ENCODE measurements at places on chromosomes 5 and 9.

GRCh38 chr9:87864915-87865314 lies 17.8 kb upstream of the SPATA31E1 start:
- no peak for DNase-seq

DNA sequence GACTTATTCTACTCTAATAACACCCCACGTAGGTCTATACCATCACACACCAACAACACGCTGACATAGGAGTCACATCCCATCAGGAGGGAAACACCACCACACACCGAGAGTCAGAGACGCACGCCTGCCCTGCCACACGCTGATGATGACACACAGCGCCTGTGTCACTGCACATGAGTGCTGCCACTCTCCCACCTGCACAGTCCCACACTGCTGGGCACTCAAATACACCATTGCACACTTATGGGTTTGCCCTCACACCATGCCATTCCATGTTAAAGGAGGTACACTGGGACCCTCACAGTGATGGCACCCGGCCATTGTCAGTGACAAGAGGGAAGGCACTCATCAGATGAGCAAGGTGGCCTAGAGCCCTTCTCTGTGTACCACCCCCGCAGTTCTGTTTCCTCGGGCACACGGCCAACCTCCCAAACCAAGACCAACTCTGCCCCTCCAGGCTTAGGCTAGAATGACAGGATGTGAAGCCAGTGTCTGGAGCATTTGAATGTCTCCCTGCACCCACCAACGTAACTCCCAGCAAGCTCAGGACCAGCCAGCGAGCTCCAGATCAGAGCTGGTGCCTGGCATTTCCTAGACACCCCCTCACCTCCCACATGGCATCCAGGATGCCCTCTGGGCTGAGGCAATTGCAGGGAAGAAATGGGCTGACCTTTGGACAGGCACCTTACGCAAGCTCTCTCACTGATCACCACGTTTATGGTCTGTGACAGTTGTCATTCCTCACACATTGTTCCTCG lies 3.6 kb upstream of the CPLX2 start:
- DNase-seq: no peak

DNA sequence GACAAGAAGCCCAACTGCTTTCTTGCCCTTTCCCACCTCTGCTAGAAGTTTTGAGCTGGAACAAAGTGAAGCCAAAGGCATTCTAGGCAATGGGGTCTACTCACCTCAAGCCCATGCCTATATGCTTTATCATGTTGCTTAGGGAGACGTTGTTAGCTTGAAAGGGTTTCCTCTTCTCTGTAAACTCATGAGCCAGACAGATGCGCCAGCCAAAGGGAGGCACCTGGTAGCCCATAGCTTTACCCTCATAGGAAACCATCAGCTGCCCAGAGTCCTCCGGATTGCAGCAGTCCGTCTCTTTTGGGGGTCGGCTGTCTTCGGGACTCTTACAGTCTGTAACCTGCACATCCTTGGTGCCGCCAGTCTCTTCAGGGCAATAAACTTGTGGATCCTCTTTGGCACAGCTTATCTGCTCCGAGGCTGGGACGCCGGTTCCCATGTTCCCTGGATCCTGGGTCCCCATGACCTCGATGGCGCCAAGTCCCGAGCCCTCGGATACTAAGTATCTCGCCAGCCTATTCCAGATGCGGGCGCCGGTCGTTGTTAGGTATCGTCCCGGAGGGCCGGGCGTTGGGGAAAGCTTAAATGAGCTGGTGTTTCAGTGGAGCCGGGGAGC lies 678 bp downstream of the GBA2 start:
- no peak for DNase-seq

- peak; percentile 88 for DNase-seq
These were observed at the start of gene CDH18 for GRCh38 chr5:19987612-19988361. TSS of gene CDH18 (minus strand) at chr5:19988200. CDS start at chr5:19838986, 149,214 bp downstream.

DNA sequence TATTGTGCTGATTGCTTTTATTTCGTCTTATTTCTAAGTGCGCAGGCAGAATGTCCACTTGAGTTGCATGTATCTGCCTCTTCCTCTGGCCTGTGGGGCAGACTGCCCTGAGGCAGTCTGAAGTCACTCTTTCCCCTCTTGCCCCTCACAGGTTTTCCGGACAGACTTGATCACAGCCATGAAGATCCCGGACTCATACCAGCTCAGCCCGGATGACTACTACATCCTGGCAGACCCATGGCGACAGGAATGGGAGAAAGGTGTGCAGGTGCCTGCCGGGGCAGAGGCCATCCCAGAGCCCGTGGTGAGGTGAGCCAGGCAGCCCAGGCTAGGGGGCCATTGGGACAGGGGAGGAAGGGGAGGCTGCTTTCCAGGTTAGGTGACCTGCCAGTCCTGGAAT lies 26.4 kb downstream of the JADE2 start:
- no peak for DNase-seq

DNA sequence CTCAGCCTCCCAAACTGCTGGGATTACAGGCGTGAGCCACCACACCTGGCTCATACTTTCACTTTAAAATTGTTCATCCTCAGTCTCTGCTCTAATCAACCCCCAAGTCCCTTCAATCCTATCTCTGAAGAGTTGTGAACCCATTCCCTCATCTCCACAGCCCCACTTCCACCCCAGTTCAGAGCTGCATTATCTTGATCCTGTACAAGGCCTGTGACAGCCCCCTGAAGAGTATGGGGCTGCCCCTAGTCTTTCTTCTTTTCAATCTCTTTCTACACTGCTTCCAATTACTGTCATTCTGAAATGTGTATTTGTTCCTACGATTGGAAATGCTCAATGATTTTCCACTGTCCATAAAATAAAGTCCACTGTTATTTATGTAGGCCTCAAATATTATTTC lies 588.3 kb downstream of the RAB3C start:
- no peak for DNase-seq

DNA sequence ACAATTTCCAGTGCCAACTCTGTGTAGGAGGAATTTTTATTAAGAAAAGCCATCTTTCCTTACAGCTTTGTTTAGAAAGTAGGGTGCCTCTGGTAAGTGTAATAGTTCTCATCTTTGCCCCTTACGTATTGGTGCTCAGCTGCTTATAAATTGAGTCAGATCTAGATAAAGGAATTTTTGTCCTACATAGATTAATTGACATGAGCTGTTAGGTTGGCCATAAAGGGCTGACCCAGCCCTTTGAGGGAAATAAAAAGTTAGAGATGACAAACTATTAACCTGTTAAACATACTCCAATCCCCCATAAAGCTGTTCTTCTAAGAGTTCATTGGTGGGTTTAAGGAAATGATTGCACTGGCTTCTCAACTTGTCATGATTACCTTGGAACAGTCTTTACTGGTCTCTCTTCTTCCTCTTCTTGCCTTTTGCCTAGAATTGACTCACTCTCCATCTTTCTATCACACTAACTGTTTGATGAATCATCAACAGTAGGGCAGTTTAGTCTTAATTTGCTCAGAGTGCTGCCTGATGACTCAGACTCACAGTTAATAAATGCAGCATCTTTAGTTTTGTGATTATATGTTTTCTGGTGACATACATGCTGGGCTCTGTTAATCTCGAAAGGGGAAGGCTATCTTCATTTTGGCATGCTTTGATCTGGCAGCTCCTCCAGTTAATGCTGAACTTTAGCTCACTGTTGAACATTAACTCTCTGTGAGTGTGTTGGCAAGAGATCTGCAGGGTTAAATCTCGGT lies 51.7 kb downstream of the ARHGAP26 start:
- peak; percentile 52 for DNase-seq

DNA sequence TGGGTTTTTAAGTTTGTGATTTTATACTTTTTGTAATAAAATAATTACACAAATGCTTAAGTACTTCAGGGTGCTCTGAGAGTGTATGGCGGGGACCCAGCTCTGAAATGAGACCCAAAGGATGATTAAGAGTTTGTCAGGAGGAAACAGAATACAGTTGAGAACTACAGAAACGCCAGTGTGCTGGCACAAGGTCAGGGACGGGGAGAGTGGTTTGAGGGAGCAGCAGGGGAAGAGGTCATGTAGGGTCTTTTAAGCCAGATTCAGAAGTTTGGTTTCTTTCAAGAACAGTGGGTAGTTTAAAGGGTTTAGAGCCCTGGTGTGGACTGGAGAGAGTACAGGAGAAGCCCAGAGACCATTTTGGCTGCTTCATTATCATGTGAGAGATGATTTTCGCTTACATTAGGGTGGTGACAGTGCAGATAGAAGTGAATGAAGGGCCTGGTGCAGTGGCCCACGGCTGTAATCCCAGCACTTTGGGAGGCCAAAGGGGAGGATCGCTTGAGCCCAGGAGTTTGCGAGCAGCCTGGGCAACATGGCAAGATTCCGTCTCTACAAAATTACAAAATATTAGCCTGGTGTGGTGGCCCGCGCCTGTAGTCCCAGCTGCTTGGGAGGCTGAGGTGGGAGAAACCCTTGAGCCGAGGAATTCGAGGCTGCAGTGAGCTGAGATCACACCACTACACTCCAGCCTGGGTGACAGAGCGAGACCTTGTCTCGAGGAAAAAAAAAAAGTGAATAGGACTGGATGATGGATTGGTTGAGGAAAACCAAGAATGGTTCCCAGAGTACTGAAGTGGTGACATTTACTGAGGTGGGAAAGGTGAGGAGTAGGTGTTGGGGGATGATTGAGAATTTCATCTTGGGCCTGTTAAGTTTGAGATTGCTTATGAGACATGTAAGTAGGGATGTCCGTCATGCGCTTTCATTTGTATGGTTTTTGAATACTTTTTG lies 1.4 kb upstream of the ETF1 start:
- DNase-seq: peak; percentile 18

DNA sequence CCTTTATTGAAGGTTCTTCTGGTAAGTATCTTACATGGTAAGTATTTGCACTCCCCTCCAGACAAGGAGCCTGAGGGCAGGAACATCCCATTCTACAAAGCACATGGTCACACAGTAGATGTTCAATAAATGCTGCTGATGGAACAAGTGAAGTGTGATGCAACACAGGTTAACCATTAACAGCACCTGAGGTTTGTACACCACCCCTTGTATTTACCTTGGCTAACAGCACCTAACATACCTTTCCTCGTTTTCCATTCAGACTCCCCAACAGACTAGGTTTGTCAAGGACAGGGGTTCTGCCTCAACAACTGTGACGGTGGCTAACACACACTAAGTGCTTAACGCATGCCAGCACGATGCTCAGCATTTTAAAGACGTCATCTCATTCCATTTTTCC lies 213.6 kb downstream of the MAPKAP1 start:
- DNase-seq: no peak

- DNase-seq: no peak
These were observed 40.2 kb downstream of the SUB1 start for GRCh38 chr5:32625547-32625946.

DNA sequence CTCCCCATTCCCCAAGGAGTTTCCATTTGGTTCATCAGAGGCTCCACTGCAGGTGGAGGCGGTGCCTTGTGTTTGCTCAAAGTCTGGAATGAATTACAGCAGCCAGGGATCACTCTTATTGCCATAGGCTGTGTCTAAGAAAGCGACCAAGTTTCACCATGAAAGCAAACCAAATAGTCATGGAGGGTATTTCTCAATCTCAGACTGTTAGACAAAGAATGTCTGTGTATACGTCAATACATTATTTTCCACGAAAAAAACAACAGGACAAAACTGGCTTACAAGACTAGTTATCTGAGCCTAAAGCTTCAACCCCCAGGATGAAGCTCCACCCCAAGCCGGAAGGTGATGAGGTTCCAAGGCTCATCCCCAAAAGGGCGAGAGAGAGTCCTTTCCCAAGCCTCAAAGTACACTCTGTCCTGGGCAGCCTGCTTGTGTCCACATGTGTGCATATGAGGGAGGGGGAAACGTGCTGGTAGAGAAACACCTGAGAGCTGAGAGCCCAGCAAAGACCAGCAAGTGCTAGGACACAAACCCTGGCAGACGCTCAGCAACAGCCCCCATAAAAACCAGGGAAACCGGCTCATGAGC lies 4.3 kb downstream of the B4GALT1 start:
- no peak for DNase-seq
